Activated naive CD4-positive, alpha-beta T cell treated with Interleukin-2 at 50 U/mL for 16 hours (primary cell): ENCODE measurements at places on chromosomes 3 and 15.

DNA sequence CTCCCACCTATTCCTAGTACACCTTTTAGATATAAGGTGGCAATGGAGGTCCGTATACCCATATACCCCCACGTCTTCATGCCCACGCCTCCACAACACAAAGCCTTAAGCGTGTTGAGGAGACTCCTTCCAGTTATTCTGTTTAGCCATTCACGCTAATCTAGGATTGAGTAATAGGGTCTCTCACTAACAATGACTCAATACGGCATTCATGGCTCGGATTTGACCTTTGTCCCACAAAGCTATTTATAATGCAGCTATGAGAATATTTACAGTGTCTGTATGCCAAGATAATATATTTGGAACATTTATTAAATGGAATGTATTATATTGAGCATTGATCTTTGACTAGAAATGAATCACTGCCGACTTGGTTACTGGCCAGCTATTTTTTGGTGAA, 215.8 kb downstream of the KCNH8 start:
- DNase-seq = no peak

DNA sequence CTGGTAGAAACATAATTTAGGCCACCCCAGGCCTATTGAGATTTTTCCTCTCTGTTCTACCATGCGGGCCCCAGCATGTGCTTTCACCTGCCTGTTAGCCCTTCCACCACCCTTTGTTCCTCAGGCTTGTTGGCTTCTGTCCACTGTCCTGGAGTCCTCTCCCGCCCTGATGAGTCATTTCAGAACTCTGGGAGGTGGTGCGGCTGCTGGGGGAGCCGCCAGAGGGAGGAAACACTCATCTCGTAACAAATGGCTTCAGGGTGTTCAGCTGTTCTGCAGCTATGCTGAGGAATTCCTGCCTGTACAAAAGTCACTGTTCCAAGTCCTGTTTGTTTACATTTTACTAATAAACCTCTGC, 36.3 kb downstream of the LRTM1 start:
- DNase-seq = no peak

- DNase-seq = no peak
Measured at GRCh38 chr15:33298631-33299030, 12.1 kb upstream of the RYR3 start.

DNA sequence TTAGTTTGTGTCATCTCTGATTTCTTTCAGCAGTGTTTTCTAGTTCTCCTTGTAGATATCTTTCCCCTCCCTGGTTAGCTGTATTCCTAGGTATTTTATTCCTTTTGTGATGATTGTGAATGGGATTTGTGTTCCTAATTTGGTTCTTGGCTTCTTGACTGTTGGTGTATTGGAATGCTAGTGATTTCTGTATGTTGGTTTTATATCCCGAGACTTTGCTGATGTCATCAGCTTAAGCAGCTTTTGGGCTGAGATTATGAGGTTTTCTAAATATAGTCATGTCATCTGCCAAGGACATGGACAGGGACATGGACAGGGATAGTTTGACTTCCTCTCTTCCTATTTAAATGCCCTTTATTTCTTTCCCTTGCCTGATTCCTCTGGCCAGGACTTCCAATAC, 35.8 kb downstream of the MYO9A start:
- DNase-seq = no peak

- no peak for DNase-seq
Measured at GRCh38 chr15:29294732-29295325, 25.2 kb upstream of the NSMCE3 start.

GRCh38 chr3:76754247-76754646, 285.7 kb upstream of the ROBO2 start:
- DNase-seq = no peak
